Retinal pigment epithelial cell (primary cell): ENCODE measurements at places on chromosomes 16 and 17.

DNA sequence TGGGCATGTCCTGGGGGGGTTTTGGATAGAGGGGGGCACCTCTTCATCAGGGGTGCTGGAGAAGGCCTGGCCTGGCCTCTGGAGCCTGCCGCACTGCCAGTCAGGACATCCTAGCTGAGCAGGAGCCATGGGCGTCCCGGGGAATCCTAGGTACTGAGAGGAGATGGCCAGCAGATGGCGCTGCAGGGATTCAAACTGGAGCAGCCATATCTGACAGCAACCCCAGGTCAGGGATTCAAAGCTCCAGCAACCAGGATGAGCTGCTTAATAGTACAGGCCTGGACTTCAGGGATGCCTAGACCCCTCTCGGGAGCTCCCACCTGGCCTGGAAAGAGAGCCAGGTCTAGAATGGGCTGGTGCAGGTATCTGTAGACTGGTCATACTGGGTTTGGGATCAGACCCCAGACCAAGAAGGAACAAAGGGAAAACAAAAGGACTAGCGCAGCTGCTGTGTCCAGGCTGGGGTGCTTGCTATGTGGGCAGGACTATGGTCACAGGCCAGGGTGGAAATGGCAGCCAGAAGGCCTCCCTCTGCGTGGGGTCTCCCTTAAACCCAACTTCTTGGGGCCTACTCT lies 306.9 kb upstream of the RBFOX1 start:
- no peak for DNase-seq

DNA sequence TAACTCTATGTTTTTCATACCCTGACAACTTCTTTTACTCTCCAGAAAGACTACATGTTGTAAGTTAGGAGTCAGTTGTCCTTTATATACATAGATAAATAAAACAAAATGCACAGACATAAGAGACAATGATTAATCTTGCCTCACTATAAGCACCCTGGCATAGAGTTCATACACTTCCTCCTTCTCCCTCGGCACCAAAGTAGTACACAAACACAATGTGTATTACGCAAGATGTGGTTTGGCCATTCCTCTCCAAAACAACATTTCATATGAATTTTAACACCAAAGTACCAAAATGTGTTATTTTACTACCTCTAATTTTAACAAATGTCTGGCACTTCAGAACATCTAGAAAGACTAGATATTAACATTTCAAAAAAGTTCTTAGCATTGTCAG lies 17.2 kb upstream of the SLFN11 start:
- DNase-seq, result no peak

DNA sequence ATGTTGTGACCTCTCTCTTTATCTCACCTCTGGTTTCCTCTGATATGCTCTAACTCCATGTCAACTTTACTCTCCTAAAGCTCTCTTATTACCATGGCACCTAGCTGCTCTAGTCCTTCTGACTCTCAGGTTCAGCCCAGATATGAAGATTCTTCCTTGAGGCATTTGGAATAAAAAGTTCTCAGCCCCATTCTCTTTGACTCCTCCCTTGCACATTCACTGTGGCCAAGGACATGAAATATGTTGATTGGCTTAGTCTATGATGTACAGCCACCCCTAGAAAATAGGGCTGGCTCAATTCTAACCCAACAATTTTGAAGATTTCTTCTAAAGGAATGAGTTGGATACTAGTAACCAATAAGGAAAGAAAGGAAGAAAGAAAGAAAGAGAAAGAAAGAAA lies 20.8 kb upstream of the GAS7 start:
- no peak for DNase-seq

- DNase-seq, result no peak
These were observed 647.7 kb upstream of the SOX9 start for GRCh38 chr17:71472809-71473789.

DNA sequence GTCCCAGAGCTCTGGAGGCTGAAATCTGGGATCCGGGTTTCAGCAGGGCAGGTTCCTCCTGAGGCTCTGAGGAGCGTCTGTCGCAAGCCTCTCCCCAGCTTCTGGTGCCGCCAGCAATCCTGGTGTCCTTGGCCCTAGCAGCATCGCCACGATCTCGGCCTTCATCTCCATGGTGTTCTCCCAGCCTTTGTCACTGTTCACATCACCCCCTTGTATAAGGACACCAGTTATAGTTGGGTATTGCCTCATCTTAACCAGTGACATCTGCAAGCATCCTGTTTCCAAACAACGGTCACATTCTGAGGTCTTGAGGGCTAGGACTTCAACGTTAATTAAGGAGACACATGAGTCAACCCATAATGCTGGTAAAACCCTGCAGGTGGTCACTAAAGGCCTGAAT lies 2.8 kb upstream of the PPP1R27 start:
- DNase-seq, result no peak

DNA sequence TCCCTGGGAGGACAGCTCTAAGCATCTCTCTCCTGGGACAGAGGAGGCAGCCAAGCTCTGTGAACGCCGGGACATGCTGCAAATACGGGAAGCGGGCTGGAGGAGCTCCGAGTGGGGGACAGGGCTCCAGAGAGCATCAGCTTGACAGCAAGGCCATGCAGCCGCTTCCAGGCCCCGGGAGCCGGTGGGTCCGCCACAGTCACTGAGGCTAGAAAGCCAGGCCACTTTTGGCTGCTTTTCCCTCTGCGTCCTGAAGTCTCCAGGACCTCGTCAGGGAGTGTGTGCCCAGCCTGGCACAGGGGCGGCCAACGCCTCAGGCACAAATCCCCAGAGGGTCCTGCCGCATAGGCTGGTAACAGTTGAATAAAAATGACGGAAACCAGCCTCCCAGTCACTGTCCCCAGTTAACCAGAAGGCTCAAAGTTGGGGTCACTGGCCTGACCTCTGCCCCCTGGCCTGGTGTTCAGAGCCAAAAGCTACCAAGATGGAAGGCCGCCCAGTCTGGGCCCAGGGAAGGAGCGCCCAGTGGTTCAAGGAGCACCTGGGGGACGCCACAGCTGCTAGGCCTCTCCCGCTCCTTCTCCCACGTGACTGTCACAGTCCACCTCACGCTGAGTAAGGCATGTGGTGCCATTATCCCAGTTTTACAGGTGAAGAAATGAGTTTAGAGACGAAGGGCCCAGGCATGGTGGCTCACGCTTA lies 3.2 kb upstream of the TRIM65 start:
- DNase-seq, result no peak

- DNase-seq, result no peak
These were observed 23.5 kb upstream of the CDR2 start for GRCh38 chr16:22397931-22398330.

GRCh38 chr16:31472709-31473203 lies 804 bp downstream of the TGFB1I1 start:
- DNase-seq, result no peak

- no peak for DNase-seq
These were observed 46.4 kb upstream of the CDH13 start for GRCh38 chr16:82580298-82580890.

GRCh38 chr17:75909812-75910274 lies 5.2 kb upstream of the MRPL38 start:
- no peak for DNase-seq

DNA sequence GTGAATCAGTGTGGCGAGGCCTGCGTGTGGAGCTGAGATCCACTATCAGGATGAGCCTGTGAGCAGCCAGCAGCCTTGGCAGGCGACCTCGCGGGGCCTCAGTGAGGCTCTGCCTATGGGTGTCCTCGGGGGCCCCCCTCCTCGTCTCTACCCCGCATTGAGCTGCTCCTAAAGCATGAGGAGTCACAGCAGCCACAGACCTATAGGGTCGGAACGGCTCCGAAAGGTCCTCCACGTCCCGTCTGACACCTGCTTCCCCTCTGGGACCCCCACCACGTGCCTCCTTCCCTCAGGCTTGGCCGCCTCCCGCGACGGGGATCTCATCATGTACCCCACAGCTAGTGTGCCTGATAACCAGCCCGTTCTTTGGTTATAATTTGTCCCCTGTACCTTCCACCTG lies 28.8 kb downstream of the GRIN2C start:
- DNase-seq, result no peak

- DNase-seq, result no peak
These were observed 31.3 kb downstream of the SPOP start for GRCh38 chr17:49646391-49647255.

DNA sequence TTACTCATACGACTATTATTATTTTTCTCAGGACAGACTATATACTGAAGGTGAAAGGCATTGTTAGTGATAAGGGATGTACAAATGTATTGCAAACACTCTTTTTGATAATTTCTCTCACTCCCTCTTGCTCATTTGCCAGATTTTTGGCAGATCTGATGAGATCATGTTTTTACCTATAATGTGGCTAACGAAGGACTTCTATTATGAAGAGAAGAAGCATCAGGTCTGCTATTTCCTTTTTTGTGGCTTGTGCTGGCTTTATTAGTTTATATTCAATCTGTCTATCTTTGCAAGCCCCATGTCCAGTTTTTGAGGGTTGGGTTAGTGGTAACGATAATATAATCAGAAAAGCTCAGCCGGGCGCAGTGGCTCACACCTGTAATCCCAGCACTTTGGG lies 22.5 kb upstream of the SCIMP start:
- no peak for DNase-seq

- DNase-seq, result no peak
These were observed 506.2 kb upstream of the ZFHX3 start for GRCh38 chr16:73553941-73554660.

- DNase-seq, result no peak
These were observed 17.2 kb upstream of the NSMCE1 start for GRCh38 chr16:27285676-27286196.

DNA sequence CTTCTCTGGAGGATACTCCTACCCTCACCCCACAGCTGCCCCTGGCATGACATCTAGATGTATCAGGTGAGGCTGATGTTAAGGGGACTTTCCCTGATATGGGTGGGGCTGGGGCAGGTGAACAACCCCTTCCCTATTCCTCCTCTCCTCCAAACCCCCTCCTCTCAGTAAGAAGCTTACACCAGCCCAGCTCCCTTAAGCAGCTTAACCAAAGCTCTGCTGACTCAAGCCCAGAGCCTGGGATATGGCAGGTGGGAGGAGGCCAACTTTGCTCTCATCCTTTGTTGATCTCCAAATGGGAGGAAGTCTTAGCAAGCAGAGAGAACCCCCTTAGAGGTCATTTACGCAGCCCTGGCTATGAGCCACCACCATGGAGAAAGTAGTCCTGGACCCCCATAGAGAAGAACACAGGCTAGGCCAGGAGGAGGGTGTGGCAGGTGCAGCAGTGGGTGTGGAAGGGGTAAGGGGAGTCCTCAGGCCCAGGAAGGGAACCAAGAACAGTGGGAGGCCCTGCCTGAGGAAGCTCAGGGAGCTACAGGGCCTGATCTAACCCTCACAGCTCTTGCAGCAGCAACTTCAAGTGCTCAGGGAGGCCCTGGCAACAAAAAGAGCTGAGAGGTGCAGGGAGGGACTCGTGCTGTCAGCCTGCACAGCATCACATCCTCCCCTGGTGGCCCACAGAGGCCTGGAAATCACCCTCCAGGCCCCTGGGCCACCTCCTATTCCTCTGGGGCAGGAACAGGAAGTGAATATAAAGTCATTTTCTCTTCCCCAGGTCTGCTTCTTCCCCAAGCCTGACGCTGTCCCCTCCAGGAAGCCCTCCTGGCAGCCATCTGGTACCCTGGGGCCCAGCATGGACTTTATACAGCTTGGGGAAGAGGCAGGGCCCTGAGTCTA lies 2.9 kb downstream of the UNC119 start:
- DNase-seq, result peak; percentile 75

- no peak for DNase-seq
These were observed 4.2 kb downstream of the SOCS3 start for GRCh38 chr17:78355701-78356100.

DNA sequence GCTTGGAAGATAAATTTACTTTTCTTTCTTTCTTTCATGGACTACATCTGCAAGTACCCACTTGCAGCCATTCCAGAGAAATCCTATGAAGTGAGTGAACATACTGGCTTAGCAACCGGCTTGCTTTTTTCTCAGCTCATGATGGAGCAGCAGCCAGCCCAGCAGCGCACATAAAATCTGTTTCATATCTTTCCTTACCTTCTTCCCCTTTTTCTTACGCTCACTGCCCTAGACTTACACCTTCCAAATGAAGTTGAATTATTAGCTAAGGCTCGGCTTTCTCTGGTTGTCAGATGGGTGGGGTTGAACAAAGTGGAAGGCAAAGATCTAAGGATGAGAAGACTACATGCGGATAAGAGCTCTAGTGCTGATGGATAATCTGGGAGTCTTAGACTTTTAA lies 13.9 kb upstream of the ABCA8 start:
- DNase-seq, result no peak

GRCh38 chr17:73359352-73359751 lies 47.6 kb upstream of the CDC42EP4 start:
- DNase-seq, result no peak

DNA sequence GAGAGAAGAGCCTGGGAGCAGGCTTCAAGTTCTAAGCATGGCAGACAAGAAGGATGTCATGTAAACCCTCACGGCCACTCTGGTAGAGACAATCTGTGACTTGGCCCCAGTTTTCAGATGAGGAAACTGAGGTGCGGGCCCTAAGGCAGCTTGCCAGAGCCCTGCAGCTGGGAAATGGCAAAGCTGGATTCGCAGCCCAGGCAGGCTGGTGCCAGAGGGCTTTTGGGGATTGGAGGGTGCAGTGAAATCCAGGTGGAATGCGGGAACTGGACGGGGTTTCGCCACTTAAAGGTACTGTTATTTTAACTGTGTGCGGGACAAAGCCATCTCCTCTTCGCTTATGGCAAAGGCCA lies 477 bp upstream of the OSGIN1 start:
- no peak for DNase-seq

DNA sequence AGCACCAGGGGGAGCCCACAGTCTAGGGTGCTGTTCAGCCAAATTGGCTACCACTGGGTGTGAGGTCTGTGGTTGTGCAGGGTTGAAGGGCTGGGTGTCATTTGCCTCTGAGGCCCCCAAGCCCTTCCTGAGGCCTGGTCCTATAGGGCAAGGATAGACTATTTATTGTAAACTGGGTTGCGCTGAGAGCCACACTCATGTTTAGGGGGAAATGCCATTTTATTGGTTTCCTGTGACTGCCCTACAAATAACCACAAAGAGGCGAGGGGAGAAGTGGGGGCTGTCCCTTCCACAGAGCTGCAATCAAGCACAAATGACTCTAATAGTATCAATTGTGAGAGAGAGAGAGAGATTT lies 3.6 kb upstream of the ZCCHC14 start:
- DNase-seq, result no peak

- peak; percentile 52 for DNase-seq
These were observed 5.6 kb upstream of the CIITA start for GRCh38 chr16:10871157-10871991.

GRCh38 chr16:87417528-87417910 lies 25.4 kb downstream of the MAP1LC3B start:
- DNase-seq, result no peak

- DNase-seq, result no peak
These were observed 43.5 kb downstream of the EMP2 start for GRCh38 chr16:10536814-10537389.

DNA sequence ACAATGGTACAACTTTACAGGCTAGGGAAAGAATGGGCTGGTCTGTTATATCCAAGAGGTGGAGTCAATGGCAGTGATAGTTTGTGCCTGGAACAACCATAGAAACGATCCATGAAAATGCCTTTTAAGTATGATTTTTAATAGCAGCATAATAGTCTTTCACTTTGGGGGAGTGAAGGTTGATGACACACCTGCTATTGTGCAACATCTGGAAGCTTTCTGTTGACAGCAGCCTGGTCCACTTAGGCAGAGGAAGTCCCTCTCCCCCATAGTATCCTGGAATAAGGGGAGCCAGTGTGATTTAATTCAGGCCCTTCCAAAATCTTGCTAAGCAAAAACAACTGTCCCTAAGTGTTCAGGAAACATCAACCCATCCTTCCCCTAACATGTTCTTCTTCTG lies 56.3 kb upstream of the HS3ST4 start:
- DNase-seq, result no peak

GRCh38 chr16:10256784-10257641 lies 74.8 kb upstream of the GRIN2A start:
- peak; percentile 30 for DNase-seq
